ENCODE measurements at places on chromosomes 7 and 10.

DNA sequence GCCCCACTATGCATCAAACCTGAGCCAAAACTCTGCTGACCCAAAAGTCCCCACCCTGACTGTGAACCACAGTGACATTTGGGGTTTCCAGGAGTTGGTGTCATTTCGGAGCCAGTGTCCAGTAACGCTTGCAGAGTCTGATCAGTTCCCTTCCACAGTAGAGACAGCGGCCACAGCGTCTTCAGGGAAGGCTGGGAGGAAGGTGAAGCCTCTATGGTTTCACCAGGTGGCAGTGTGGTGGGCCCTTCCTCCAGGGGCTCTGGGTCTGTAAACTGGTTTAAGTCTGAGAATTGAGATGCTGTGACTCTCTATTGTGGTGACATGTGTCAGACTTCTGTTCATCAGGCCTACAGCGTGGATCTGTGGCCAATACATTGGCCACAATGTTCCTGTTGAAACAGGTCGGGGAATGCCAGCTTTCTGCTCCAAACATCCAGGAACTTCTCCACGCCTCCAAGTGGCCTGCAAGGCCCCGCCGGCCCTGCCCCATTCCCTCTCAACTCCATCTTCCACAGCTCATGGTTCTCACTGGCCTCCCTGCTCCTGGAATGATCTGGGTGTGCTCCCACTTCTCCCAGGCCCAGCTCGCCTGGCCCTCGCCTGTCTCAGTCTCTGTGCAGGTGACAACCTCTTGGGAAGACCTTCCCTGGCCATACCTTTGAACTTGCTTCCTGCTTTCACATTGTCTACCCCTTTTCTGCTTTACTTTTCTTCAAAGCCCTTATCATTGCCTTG lies 124.5 kb upstream of the FAM20C start:
- DNase-seq: no peak

- DNase-seq: peak; percentile 89
Observed at GRCh38 chr7:43522406-43523156, 60.3 kb upstream of the STK17A start.

DNA sequence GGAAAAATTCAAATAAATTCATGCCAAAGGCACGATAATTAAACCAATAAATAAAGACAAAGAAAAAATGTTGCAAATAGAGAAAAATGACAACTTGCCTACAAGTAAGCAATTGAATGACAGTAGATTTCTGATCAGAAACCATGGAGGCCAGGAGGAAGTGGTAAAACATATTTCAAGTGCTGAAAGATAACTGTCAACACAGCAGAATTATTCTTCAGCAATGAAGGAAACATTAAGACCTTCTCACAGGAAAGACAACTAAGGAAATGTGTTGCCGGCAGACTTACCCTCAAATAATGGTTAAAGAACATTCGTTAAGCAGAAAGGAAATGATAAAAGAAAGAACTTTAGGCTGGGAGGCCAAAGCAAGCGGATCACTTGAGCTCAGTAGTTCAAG lies 30.4 kb downstream of the RUNDC3B start:
- no peak for DNase-seq

GRCh38 chr7:18276380-18276779 lies 219.2 kb upstream of the HDAC9 start:
- DNase-seq: no peak

DNA sequence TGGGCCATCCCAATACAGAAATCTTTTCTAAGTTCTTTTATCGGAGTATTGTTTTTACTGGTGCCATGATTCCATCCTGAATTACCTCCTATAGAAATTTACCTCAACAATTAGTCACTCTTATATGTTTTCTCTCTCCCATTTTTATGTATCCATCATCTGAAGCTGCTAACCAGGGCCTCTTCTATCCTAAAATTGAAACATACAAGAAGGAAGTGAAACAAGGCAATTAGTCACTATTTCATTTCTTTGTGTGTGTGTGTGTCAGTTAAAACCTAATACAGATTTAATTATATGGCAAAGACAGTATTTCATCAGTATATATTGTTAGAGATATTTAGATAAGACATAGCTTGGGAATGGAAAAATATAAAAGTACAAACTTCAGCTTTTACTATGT lies 148.4 kb upstream of the AHR start:
- no peak for DNase-seq

GRCh38 chr10:98919899-98920298 lies 315.8 kb downstream of the HPSE2 start:
- DNase-seq: no peak

- DNase-seq: no peak
Observed at GRCh38 chr7:277228-277627, 12.7 kb upstream of the FOXL3 start.

DNA sequence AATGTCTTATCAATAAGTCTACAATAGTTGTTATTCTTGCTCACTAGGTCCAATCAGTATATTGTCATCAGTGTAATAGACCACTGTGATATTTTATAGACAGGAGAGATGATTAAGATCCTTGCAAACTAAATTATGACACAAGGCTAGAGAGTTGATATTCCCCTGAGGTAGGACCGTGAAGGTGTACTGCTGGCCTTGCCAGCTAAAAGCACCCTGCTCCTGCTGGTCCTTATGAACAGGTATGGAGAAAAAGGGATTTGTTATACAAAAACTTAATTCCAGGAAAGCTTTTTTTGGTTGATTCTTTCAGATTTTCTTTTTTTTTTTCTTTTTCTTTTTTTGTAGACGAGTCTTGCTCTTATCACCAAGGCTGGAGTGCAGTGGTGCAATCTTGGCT lies 16.8 kb upstream of the TMEM213 start:
- no peak for DNase-seq

DNA sequence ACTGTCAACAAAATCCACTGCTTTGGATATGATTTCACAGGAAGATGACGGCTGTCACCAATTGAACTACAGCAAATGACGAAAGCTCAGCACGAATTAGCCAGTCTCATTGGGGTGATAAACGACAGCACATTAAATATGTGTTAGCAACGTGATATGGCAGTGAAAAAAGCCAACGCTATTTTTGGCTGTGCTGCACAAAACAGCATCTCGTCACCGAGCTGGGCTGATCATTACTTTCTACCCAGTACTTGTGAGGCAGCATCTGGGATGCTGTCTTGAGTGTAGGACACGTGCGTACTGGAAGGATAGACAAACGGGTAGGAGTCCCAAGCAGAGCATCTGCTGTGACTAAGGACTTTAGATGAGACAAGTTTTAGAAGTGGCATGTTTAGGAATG lies 138.3 kb downstream of the EXOC4 start:
- DNase-seq: no peak

- peak; percentile 72 for DNase-seq
Observed at GRCh38 chr7:140696680-140697446, at the start of gene NDUFB2. Gene NDUFB2 (plus strand): TSS chr7:140696708. CDS start chr7:140696745, 37 bp downstream.

DNA sequence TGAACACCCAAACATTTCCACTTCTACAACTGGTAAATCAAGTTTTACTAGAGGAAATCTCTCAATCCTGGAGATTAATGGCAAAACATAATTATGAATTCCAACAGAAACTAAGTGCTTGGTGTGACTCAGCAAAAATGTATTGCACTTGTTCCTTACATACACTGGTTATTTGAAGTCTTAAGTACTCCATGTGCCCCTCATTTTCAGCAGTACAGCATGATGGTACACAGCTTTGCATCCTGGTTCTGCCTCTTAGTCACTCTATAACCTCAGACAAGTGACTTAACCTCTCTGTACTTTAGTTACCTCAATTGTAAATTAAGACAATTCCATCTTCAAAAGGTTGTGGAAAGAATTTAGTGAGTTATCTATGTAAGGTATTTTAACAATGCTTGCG lies 12.9 kb downstream of the SLC16A12 start:
- DNase-seq: no peak

DNA sequence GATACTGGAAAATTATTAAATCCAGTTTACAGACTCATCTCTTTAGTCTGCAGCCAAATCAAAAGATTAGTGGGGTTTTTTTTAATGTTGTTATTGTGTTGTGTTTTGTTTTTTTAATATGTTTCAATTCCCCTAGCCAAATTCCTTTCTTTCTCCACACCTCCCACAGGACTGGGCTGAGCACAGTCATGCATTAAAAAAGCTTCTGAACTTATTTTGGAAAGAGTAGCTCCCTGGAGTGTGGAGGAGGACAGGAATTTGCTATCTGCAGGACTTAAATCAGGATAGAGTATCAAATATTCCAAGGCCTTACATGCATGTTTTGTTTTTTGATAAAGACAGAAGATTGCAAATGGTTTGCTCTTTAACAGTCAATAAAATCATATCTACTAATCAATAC lies 90.7 kb downstream of the GNAI1 start:
- peak; percentile 18 for DNase-seq

DNA sequence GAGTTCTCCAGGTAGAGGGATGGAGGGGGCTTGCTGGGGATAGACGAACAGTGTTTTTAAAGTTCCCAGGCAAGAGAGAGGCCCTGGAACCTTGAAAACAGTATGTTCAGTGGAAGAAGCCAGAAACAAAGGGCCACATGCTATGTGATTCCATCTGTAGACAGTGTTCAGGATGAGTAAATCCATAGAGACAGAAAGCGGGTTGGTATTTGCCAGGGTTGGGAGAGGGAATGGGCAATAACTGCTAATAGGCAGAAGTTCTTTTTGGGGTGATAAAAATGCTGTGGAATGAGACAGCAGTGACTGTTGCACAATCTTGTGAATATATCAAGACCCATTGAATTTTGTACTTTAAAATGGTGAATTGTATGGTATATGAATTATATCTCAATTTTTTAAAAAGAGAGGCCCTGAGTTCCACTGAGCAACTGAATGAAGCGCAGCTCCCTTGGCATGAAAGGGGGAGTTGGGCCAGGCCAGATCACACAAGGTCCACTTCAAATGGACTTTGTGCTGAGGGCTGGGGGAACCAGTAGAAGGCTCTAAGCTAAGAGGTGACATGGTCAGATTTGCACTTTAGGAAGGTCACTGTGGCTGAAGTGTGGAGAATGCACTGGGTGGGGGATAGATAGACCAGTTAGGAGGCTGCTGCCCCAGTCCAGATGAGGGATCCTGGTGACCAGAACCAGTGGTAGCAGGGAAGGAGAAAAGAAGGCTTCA lies 34.0 kb downstream of the LEP start:
- DNase-seq: no peak

DNA sequence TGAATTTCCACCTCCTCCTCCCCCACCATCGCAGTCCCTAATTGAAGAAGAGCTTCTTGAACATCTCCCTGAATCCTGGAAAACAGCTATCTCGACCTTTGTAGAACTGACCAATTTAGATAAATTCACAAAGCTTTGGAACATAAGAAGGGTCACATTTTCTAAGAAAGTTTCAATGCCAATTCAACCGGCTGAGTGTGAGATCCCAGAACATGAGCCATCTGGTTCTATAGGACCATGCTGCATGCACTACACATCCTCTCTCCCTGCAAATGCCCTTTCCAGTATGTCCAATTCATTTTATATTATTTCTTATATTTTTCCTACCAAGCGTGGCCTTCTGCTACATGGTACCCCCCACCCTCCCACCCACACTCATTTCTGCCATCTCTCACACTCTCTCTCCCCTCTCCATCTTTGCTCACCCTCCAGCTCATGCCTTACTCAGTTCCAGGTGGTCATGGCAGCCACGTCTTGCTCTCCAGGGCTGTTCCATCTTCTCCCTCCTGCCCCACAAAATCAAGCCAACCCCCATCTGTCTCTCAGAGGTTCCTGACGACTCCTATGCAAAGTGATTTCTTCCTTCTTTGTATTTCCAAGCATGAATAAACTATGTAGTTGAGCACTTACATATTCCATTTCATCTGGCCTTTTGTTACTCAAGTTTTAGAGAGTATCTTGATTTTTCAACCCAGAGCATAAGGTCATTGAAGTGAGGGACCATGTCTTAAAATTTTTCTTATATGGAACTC lies 19.3 kb downstream of the FRMD4A start:
- DNase-seq: no peak

DNA sequence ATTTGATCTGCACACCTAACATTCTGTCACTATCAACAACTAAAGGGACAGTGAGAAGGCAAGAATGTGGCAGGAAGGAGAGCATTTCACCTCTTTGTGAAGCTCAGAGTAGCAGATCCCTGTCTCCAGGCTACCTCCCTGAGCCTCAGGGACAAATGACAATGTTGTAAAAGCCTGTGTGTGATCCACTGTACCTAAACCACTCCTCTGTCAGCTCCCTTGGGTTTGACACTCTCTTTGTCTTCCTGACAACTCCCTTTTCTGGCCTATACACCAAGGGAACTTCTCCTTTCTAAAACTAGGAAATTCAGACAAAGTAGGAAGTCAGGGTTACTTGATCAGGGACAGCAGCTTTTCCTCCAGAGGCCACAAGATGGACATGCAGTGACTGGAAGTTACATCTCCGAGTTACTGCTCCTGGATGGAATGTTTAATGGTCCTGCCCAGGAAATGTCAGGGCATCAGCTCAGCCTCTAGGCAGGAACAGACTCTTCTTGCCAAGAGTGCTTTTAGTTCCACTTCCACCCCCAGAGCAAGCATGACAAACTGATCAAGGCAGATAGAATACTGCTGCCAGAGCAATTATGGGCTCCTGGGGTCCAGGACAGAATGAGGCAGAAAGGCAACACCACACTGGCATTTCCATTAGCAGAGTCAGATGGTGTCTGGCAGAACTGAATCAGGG lies 1014.5 kb upstream of the LRRTM3 start:
- DNase-seq: no peak

GRCh38 chr7:35315517-35315916 lies 61.6 kb upstream of the TBX20 start:
- DNase-seq: no peak

DNA sequence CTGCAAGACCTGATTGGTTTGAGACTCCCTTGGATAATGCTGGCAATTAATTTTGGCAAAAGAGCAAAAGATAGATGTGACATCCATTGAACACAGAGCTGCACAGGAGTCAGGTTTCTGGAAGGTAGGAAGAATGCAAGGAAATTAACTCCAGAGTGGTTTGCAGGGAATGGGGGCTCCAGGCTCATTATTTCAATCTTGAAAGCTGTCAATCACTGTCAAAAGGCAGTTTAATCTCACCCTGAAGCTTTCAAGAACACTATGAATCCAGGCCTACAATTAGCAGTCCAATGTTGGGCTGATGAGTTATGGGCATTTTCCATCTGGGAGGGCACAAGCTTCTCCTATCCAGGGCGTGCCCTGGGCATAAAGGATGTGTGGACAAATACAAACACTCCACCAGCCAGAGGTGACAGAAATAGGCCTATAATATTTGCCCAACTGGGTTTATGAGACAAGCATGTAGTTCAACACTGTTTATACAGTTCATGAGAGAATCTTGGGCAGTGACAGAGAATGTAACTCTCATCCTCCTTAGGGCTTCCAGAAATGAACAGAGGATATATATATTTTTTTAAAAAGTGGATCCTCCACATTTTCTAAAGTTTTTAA lies 80.5 kb downstream of the KCNMA1 start:
- DNase-seq: no peak

GRCh38 chr10:12590675-12591659 lies 241.6 kb downstream of the CAMK1D start:
- no peak for DNase-seq

DNA sequence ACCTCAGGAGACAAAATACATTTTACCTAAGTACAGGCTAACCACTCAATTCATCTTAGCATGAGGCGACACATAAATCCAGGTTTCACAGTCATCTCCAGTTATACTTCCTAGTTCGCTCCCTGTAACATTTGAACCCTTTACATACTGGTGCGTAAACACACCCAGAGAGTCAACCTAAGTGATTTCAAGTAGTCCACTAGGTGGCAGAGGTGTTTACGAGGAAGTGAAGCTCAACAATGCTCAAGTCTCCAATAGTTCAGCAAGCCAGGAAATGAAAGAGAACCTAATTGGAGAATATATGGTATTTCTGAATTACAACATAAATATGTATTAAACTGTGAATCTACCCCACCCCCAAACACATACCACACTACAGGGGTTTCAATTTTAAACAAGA lies 76.3 kb upstream of the ABCB5 start:
- DNase-seq: no peak

Data from AG08395 (cell line).